Memory B cell (primary cell): ENCODE measurements at places on chromosomes 5 and 9.
A peak's percentile ranks its signal among the peaks of the same experiment; 100 is the strongest.

GRCh38 chr5:79936002-79936645 lies 54.9 kb downstream of the MTX3 start:
- no peak for DNase-seq

GRCh38 chr5:149002053-149002452 lies 60.8 kb downstream of the SH3TC2 start:
- no peak for DNase-seq

GRCh38 chr9:134225816-134226215 lies 61.5 kb upstream of the RNU6ATAC start:
- no peak for DNase-seq

- DNase-seq = no peak
Observed at GRCh38 chr5:54873691-54874090, 111.7 kb downstream of the ESM1 start.

GRCh38 chr5:121688781-121689180 lies 162.9 kb upstream of the FTMT start:
- no peak for DNase-seq

DNA sequence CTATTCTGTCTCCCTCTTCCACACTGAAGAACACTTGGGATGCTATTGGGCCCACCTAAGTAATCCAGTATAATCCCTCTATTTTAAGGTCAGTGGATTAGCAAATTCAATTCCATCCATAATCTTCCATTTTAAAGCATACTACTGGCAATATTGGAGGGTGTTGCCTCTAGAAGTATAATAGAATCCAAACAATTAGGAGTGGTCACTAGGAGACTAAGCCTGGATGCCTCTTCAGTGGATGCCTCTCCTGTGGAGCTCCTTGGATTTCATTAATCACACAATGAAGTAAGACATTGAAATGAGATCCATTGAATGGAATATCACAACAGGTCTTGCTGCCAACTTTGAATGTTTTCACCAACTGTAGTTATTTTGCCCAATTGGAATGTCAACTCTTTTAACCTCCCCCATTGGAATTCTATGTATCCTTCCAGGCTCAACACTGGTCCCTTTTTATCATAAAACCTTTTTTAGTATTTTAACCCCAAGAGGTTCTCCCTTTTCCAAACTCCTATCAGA lies 311.6 kb downstream of the PLK2 start:
- DNase-seq = no peak

GRCh38 chr9:95725045-95725444 lies 150.4 kb upstream of the ERCC6L2 start:
- DNase-seq = no peak

DNA sequence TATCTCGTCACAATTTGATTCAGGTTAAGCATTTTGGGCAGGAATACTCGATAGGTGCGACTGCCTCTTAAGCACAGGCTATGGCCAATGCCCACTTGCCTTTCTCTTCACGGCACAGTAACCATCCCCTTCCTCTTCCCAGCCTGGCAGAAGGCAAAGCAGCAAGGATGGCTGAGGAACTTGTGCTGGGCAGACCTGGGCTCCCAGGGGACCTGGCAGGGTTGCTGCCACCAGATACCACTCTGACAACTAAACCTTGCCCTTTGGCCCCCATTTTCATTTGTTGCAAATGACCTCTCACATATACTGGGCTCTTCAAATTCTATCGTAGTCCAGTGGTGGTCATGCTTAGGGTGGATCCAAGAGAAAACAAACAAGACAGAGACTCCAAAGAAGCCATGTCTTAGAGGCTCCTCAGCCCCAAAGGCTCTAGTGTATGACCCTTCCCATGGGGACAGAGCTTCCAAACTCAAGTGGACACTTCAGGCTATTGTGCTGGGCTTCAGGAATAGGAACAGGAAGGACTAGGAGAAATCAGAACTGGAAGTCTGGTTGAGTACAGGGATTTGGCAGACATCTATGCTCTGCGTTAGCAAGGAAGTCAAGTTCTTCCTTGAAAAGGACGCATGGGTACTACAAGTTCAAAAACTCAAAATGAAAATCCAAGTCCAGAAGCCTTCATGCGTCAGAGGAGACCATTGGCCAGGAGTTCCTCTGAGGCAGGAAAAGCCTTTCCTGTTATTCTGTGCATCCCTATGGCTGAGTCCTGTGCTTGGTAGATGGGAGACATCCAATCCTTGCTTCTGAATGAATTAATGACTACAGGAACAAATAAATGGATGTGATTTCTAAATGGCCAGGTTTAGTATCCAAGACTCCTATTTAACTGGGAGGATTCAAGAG lies 64.6 kb upstream of the PLPP1 start:
- no peak for DNase-seq

- no peak for DNase-seq
Observed at GRCh38 chr5:172788771-172789686, 18.0 kb upstream of the DUSP1 start.

- no peak for DNase-seq
Observed at GRCh38 chr5:11415751-11416150, 488.5 kb downstream of the CTNND2 start.

DNA sequence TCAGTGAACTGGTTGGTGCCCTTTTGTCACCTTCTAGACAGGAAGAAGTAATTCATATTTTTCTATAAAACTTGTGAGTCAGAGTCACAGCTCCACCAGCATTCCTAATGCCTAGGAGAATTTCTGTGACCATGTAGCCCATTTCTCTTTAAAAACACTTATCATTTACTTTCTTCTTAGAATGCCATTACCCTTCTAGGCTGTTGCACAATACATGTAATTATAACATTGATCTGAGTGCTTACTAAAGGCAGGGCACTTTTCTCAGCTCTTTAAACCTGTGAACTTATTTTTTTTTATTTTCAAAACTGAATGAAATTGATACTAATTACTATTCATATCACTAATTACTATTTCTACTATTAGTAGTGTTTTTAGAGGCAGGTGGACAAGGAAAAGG lies 373.7 kb downstream of the TLE4 start:
- DNase-seq = no peak

DNA sequence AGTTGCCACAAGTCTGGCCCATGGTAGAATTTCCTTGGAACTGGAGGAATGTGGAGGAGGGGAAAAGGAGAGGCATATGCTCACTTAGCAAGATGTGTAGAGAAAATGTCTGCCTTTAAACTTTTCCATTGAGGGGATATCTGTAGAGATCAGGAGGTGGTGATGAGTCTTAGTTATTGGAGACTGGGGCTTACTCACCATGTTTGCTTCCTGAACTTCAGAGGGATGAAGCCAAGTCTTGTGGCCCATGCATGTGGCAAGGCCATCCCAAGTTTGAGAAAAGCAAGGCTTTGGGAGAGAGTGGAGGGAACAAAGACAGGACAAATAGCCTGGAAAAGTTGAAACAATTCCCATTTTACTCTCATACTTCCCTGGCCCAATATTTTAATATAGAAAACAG lies 124.5 kb downstream of the GDNF start:
- no peak for DNase-seq

DNA sequence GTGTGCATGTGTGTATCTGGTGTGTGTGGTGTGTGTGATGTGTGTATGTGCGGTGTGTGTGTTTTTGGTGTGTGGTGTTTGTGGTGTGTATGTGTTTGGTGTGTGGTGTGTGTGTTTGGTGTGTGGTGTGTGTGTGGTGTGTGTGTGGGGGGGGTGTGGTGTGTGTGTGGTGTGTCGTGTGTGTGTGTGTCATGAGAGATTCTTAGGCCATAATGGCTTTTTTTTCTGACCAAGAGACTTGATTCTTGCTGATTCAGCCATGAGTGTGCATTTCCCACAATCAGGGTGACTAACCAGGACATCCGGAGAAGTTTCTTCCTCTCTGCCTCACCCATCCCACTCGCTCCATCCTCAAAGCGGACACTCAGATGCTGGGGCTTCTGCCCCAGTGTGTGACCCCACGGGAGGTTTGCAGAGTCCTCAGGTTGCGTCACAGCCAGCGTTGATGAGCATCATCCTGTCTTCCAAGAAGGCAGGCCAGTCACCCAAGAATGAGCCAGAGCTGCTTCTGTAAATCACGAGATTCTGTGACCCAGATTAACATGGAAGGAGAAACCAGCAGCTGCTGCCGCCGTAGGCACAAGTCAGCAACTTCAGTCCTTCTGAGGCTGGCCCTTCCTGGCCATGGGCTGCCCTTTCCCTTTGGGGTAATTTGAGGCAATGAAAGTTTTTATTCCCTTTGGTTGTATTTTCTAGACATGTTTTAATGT lies 12.5 kb upstream of the CTSL start:
- no peak for DNase-seq

GRCh38 chr5:24644761-24645160 lies at the start of gene CDH10:
CDH10 (minus strand) TSS chr5:24644978; CDS start chr5:24593490, 51,488 bp downstream.
- no peak for DNase-seq

- no peak for DNase-seq
Observed at GRCh38 chr9:89788434-89788833, 183.6 kb downstream of the GADD45G start.

DNA sequence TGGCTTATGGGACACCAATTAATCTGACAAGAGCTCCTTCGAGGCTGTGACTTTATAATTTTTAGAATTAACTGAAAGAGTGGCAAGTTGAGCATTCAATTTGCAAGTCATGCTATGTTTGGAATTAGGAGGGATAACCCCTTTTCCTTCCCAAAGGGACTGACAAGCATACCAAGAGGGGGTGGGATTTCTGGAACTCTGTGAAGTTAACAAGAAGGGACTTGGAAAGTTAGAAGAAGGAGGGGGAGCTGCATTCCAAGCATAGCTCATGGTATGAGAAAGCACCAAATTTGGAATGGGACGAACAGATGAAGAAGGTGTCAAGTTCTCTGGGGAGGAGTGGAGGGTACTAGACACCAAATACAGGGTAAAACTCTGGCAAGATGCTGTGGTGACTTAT lies 8.9 kb upstream of the PALM2AKAP2 start:
- no peak for DNase-seq

DNA sequence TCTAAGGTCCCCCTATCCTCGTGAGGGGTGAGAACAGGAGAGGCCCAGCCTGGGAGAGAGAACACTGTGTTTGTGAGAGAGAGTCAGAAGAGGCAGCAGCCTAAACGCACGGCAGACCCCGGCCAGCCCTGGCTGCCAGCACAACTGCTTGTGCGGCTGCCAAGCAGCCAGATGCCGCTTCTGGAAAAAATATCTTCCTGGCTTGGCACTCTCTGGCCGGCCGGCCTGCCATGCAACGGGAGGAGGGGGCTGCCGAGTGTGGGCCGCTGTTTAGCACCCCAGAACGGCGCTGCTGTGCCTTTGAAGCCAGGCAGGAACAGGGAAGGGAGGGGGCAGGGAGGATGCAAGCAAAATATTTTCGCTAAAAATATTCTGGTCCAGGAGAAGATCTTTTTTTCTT lies 105.0 kb downstream of the FGF18 start:
- DNase-seq = no peak

DNA sequence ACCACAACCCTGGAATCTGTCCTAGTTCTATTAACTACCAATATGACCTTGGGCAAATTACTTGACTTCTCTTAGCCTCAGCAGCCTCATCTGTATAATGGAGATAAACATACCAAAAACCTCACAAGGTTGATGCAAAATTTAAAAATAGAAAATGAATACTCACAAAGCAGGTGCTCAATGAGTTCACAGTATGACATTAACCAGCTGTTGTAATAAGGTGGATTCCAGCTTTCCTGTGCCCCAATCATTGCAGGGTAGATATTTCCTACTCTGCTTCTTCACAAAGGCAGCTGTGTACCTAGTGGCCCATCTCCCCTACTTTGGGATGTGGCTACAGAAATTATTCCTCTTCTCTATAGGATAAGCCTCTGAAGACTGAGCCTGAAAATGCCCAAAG lies 8.8 kb downstream of the HTR4 start:
- DNase-seq = no peak

DNA sequence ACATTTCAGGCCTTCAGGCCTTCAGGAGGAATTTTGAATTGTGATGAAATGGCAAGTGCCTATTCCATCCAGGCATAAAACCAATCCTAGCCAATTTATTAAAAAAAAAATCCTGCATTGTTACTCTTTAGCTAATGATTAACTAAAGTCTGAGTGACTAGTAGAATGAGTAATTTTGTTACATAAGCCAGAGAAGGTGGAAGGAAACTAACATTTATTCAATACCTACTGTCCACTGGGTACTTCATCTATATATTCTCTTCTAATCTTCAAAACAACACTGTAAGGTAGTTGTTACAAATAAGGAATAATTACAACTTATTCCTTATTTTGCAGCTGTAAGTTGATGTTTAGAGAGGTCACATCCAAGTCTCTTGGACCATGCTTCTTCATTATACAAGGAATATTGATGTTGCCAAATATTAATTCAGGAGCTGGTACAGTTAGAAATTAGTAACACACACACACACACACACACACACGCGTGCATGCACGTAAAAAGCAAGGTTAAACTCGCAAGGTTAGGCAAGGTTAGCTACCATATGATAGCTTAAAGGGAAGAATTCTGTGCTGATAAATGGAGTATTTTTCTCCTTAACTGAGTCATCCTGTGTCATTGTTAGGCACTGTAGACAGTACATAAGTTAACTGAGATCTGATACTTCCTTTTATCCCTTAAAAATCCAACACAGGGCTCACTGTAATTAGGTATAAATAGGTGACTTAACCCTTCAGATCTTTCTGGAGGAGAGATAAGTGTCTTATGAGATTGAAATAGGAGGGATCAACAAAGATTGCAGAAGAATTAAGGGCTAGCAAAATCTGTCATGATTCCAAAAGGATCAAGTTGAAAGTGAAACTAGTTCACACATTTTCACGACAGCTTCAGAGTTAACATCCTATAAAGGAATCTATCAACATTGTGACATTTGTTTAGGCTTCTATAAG lies 596.9 kb downstream of the PDE4D start:
- DNase-seq = no peak

DNA sequence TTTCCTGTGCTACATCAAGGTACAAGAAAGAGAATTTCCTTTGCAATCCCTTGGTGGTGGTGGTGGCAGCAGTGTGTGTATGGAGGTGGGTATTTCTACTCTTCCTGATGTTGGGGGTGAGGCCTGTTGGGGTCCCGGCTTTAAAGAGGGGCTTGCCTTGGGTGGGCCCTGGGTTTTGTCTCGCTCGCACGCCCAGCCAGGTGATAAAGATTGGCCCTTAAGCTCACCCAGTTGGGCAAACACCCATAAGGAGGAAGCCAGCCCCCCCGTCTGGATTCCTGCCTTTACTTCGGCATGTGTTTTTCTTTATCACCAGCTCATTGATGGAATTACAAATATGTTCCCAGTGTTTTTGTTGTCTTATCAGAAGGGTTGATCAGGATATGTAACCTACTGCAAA lies 16.0 kb upstream of the SARDH start:
- no peak for DNase-seq

DNA sequence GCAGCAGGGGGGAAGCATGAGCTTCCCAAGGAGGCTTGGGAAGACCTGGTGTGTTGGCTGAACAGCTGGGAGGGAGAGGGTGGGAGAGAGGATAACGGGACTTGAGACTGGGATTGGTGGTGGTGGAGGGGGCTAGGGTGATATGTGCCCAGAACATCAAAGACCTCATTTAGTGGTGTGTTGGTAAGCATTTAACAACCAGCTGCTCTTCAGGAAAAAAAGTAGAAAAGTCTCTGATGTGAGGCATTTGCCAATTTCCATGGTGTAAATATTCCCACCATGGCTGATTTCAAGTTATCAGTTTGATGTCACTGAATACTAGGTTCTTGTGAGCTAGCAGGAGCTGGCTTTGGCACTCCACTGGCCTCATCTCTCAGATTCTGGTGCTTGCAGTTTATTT lies 170.8 kb downstream of the MACROH2A1 start:
- DNase-seq = no peak

- no peak for DNase-seq
Observed at GRCh38 chr5:17113174-17113958, 104.1 kb upstream of the BASP1 start.

GRCh38 chr9:69036309-69036708 lies 757 bp downstream of the FXN start:
- peak; percentile 22 for DNase-seq
